ENCODE measurements at places on chromosomes 16 and 17. TPM values are rescaled to one million over a fixed set of nuclear protein-coding genes. Genes with fewer than 3 reads are reported as not detected.

LGALS3BP gene
- 258 TPM for total RNA-seq

CCL3 gene
- 1.3 TPM for total RNA-seq

ABCA3 gene
- 17.1 TPM for total RNA-seq

KRT34 gene
- total RNA-seq, result 15.1 TPM

CLEC18C gene
- 1.2 TPM for total RNA-seq

MEIOC gene
- total RNA-seq, result 9.8 TPM

FZD2 gene
- 4.1 TPM for total RNA-seq

DNA sequence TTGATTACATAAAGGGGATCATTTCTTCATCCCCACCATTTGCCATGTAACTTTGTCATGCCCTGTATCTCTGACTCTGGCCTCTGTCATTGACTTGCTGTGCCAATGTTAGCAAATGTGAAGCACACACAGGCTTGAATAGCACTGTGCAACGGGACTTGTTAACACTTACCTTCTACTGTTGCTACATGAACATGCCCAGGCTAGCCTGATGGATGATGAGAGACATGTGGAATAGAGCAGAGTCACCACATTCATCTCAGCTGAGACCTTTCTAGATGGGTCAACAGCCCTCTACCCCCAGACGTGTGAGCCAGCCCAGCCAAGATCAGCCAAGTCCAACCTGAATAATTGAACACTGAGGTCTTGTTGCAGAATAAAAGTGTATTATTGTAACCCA is 162.1 kb upstream of the SALL1 start:
- no peak for DNase-seq

GRCh38 chr17:32206861-32207260 is 58.8 kb upstream of the RHBDL3 start:
- no peak for DNase-seq

- DNase-seq, result no peak
Observed at GRCh38 chr17:37661400-37662014, 18.3 kb upstream of the DDX52 start.

DNA sequence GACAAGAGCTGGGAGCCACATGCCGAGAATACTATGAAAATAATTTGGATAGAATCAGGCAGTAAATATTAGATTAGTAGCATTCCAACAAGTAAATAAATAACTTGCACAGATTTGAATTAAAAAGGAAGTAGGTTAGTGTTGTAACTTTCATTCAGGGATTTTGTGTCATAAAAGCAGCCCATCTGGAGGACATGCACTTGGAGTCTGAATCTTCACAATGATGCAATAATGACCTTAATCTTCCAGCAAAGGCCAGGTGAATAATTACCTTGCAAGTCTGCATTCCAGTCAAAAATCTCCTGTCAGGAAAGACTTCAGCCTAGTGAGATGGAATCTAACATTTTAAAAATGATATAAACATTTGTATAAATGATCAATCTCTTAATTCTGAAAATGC is 518.1 kb downstream of the KCNJ2 start:
- DNase-seq, result peak; percentile 67

DNA sequence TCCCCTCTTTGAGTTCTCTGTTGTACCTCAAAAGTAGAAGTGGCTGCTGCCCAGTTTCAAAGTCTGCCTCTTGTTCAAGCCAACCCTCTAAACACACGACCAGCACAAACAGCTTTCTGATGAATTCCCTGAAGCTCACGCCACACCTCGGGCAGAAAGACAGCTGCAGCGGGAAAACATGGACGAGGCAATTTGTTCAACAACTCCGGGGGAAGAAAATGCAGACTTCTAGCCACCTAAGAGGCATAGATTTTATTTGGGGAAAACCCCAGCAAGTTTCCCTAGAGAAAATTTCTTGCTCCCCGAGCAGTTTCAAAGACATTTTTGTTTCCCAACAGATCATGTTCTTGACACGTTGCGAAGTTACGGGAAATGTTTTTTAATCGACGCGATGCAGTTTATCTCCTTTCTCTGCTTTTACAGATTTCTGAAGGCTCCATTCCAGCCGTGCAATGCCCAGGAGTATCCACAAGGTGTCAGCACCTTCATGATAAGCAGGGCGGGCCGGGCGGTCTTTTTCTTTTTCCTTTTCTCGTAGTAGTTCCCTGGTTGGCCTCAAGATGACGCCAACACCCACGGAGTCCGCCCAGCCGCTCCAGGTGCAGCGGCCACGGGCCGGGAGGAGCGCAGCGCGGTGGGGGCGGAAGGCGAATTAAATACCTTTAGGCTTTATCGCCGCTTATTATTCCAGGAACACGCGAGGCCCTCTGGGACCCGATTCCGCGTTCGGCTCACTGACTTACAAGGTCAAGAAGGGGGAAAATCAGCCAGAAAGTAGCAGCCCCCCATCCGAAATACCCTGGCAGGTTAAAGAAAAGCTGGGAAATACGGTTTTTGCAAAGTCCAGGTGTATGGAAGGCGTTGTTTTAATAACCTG is 2.9 kb upstream of the FOXC2 start:
- no peak for DNase-seq

- DNase-seq, result no peak
Observed at GRCh38 chr16:72299684-72300243, 127.8 kb upstream of the PMFBP1 start.

GRCh38 chr17:42928714-42929496 is 28.3 kb downstream of the G6PC1 start:
- peak; percentile 76 for DNase-seq

DNA sequence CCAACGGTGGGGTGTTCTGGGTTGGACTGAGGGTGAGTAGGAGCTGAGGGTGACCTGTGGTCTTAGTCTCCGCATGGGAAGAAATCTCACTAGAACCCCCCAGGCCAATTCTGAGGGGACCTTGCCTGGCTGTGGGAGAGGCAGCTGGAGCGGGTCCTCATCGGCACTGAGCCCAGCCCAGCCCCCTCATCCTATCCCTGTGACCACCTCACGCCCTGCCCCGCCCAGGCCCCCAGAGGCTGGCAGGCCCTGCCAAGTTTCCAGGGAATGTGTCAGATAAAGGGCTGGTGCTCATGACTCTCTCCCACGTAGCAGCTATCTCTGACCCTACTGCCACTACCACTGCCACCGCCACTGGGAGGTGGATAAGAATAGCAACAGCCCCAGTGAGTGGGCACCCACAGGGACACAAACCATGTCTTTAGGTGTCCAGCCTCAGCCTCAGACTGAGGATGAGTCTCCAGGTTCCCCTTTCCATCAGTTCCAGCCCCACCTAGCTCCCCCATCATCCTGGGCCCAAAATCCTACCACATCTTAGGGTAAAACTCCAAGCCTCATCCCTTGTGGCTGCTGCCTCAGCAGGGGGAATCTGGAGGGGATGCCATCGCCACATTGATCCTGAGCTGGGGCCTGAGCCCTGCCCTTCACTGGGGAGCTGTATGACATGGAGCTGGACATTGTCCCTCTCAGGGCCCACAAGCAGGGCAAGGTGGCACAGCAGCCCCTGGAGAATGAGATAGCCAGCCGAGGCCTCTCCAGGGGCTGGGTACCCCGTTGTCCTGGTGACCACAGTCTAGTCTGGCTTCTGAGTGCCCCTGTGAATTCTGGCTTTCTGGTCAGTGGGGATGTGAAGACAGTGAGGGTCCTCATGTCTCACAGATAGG is 14.9 kb downstream of the CDH16 start:
- no peak for DNase-seq

DNA sequence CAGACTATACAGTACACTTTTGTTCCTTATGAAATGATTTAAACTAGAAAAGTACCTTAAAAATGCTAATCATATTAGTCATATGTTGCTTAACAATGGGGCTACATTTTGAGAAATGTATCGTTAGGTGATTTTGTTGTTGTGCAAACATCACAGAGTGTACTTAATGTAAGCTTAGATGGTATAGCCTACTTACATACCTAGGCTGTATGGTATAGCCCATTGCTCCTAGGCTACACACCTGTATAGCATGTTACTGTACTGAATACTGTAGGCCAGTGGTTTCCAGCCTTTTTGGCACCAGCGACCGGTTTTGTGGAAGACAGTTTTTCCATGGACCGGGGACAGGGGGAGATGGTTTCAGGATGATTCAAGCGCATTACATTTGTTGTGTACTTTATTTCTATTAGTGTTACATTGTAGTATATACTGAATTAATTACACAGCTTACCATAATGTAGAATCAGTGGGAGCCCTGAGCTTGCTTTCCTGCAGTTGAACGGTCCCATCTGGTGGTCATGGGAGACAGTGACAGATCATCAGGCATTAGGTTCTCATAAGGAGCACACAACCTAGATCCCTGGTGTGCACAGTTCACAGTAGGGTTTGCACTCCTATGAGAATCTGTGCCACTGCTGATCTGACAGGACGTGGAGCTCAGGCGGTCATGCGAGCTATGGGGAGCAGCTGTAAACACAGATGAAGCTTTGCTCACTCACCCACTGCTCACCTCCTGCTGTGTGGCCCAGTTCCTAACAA is 35.0 kb upstream of the MRC2 start:
- DNase-seq, result no peak

DNA sequence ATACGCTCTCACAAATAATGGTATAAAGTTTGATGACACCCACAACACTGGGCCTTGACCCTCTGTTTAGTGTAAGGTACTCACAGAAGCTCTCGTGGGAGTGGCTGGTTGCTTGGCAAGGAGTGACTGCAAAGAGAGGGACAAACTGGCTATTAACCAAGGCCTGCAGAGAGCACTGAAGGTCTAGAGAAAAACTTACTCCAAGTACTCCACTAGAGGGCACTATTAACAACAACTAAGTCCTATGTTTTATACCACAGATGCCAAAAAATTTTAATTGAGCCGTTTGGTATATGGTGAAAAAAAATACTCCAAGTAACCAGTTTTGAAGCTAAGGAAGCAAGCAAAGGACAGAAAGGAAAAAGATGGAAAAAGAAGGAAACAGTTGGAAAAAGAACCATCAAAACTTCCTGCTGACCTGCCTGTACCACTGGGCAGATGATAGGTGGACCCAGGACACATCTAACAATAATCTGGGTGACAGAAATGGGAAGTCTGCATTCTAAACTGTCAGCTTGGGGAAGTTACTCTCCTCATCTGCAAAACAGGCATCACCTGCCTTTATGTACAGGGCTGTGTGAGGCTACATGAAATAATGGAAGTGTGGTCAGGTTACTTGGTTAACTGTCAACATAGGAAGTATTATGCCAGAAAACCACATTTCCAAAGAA is 23.2 kb downstream of the DYNC1LI2 start:
- DNase-seq, result no peak

GRCh38 chr17:60327134-60327900 is 64.6 kb downstream of the USP32 start:
- no peak for DNase-seq

GRCh38 chr16:57911743-57912142 is 59.2 kb downstream of the CNGB1 start:
- DNase-seq, result no peak

DNA sequence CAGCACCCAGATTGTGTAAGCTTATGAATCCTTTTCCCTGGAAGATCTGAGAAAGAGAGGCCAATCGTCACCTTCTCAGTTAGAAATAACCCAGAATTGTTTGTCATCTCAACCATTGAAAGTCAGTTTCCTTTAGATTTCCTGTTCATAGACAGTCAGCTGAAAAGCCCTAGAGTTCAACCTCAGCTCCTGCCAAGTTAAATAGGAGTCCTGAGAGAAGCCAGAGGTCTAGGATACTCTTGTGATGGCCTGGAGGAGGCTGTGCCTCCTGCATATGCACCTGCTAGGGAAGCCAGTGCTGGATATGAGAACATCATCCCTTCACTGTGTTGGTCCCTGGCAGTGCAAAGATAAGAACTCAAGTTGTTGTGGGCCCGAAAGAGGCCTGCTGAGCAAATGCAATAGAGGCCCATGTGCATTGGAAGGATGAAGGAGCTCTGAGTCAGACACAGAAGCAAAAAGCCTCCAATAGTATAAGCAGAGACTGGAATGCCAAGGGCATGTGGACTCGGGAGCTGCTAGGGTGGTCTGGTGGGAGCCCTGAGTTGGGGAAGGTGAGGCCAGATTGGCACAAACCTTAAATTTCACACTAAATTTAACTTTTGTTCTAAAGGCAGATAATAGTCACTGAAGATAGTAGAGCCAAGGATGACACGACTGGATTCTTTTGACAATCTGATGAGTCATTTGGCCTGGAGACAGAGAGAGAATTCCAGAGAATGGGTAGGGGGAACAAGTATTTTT is 520.9 kb upstream of the CDH5 start:
- DNase-seq, result no peak

DNA sequence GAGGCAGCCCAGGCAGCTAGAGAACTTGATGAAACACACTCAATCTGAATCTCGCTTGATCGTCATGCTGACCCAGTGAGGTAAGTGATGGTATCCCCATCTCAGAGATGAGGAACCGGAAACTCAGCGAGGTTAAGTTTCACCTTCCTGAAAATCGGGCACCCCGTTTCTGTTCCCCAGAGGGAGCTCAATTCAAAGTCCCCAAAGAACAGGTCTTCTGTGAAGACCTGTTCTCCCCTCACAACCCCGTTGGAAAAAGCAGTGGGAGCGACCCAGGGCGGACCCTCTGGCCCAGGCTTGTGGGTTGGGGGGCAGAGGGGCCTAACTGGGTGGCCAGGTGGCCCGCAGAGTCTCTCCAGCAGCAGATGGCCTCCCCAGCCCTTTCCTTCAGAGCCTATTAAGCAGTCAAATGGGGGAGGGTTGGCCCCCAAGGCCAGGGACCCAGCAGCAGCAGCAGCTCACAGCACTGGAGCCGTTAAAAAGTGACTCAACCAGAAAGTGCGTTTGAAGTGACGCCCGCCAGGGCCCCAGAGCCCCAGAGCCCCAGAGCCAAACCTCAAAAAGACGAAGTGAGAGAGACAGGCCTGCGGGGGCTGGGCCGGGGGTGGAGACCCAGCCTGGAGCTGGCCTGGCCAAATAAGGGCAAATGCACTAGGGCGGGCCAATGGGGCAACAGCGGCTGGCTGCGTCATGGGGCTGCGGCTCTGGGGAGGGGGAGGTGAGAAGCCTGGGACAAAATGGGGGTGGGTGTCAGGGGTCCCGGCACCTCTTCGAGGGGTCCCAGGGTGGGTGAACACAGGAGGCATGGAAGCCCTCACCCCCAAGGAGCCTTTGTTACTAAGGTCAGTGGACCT is 9.2 kb upstream of the TSPOAP1 start:
- DNase-seq, result no peak

GRCh38 chr17:36505171-36505570 is 18.7 kb downstream of the ZNHIT3 start:
- DNase-seq, result no peak

GRCh38 chr16:54312502-54312991 is 26.0 kb upstream of the IRX3 start:
- DNase-seq, result no peak

DNA sequence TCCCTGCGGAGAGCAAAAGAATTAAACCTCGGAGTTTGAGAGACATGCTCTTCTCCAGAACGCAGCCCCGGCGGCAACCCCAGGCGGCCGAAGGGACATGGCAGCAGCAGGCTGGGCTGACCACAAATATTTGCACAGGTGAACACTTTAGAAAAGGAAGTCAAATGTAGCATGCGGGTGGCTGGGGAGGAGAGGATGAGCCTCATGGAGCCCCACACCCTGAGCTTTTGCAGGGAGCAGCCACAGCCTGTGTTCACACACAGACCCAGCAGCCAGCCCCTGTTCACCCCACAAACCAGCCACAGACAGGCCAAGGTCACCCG is 17.8 kb downstream of the HS3ST6 start:
- DNase-seq, result no peak
